NCI-H446 treated with DMSO at 0.1 percent for 48 hours (cell line): ENCODE measurements at places on chromosomes 4 and X.

DNA sequence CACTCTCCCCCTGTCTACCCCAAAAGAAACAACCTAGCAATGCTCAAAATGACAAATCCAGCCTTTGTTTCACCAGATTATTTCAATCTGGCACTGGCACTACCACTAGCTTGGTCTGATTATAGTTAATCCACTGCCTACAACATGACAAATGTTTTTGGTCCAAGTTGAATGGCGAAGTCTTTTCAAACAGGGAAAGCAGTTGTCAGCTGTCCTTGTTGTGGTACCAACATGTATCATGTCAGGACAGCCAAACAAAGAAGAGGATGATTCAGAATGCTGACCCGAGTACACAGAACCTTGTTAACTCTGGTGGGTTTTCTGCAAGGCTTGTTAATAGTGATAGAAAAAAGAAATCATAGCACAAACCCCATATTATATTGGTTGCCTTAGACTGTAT lies 160.8 kb upstream of the ANK2 start:
- peak; percentile 35 for DNase-seq

GRCh38 chr4:115249808-115250207 lies 136.4 kb upstream of the NDST4 start:
- no peak for DNase-seq

- DNase-seq, result no peak
These were observed 154.4 kb downstream of the EFNB1 start for GRCh38 chrX:68983004-68983857.

- DNase-seq, result no peak
These were observed 90.3 kb downstream of the ATOH1 start for GRCh38 chr4:93918856-93919255.

- DNase-seq, result no peak
These were observed 217.9 kb upstream of the MAB21L2 start for GRCh38 chr4:150363721-150364688.

GRCh38 chr4:2689825-2690700 lies 66.1 kb downstream of the TNIP2 start:
- DNase-seq, result no peak

- peak; percentile 64 for DNase-seq
These were observed 159.3 kb downstream of the PALLD start for GRCh38 chr4:168656055-168656660.

DNA sequence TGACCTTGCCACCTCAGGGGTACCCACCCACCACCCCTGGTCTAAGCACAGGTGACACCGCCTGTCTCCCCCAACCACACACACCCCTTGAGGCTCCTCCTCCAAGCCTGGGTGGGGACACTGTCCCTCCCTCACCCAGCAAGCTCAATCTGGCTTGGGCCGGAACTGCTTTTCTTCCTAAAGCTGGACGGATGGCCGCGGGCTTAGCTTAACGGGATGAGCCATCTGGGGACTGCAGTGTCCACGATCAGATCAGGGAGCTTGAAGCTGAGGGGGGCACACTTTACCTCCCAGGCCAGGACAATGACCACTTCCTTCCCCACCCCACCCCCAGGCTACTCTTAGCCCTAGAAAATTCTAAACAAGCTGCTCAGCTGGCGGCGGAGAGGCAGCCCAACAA lies 1.0 kb upstream of the SLC6A8 start:
- no peak for DNase-seq

GRCh38 chrX:149831473-149831872 lies 49.5 kb upstream of the MAGEA8 start:
- no peak for DNase-seq

DNA sequence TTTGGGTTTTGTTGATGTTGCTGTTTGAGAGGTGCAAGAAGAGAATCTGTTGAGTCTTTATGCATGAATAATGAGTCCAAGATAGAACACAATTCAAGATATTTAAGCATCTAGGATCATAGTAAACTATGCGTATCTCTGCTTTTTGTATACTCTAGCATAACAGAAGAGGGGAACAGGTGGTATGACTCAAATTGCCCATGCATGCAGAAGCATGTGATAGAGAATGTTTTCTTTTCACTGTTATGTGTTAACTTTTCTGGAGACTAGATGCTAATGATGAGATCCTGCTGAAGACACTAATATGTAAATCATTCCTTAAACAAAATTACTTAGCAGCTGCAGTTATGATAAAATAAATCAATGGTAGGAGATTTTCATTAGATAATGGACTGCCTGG lies 165.3 kb upstream of the FTHL17 start:
- DNase-seq, result no peak

GRCh38 chr4:168317621-168318020 lies 931 bp downstream of the DDX60 start:
- DNase-seq, result no peak

- no peak for DNase-seq
These were observed 2.8 kb upstream of the CLCN5 start for GRCh38 chrX:49919617-49920016.

DNA sequence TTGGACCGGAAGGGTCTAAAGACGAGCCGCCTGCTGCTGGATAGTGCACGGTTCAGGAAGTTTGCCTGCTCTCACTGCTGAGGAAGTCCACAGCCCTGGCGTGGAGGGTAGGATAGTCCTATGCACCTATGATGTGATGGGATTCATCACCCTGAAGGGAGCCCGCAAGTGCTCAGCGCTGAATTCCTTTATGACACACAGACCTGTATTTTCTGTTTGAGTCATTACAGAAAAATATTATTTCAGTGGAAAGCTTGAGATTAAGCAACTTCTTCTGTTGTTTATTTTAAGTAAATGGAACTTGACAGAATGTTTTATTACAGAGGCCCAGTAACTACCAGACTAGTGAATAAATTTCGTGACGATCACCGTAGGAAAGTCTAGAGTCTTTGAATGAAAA lies 123.2 kb downstream of the TRIML1 start:
- DNase-seq, result no peak

DNA sequence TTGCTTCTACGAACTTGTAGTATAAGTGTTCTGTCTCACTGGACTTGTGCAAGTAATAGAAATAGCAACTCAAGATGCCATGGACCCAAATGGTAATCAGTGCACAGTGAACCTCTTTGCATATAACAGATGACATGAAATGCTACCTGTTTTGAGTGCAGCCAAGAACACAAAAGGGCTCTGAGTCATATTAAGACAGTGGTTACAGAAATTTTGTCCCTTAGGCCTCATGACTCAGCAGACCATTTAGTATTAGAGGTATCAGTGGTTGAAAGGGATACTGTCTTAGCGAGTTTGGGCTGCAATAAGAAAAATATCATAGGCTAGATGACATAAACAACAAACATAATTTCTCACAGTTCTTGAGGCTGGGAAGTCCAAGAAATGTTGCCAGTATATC lies 502.9 kb upstream of the PCDH10 start:
- no peak for DNase-seq

DNA sequence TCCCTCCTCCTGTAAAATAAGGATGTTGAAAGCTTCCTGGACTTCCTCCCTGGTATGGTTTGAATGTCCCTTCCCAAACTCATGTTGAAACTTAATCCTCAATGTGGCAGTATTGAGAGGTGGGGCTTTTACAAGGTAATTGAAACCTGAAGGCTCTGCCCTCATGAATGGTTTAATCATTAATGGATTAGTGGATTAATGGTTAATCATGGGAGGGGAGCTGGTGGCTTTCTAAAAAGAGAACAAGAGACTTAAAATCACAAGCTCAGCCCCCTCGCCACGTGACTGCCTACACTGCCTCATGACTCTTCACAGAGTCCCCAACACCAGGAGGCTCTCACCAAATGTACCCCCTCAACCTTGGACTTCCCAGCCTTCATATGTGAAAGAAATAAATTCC lies 124.6 kb upstream of the ANXA3 start:
- no peak for DNase-seq

DNA sequence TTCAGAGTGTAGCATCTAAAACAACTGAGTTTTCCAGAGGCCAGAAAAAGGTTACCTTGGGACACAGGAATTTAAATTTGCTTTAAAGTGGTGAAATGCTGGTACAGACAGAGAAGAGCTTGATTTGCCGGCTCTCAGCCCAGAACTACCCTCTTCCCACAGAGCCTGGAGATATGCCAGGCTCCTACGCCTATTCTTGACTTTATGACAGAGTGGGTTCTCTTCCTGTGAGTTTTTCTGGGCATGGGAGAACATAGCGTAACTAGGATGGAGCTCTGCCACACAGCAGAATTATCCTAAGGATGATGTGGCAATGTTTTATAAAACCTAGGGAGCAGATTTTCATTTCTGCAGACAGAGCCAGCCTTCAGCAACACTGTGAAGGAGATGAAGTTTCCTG lies 241.8 kb downstream of the GRIA3 start:
- no peak for DNase-seq
